ENCODE measurements at places on chromosomes 1 and 21.

- H3K27me3 ChIP-seq: no peaks in the 10 kb centered on the region
- no peaks in the 10 kb centered on the region for H3K36me3 ChIP-seq
- no peak for DNase-seq
Observed at GRCh38 chr1:72942008-72942407, 659.7 kb upstream of the NEGR1 start.

DNA sequence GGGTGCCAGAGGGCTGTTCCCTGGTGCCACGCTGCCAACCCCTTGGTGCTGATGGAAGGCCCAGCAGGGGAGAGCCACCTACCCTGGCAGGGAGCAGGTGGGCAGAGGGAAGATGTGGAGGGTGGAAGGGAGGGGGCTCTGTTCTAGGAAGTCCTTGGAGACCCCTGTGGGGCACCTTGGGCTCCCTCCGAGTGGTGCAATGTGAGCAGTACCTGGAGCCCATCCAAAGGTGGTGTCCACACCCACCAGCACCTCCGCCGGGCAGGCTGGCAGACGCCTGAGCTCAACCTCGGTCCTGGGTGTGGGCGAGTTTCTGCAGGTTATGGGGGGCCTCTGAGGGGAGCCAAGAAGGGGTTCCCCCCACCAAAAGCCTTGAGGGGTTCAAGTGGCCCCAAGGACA is 11.3 kb upstream of the DNMT3L start:
- DNase-seq: no peak
- H3K36me3 ChIP-seq: no peaks in the 10 kb centered on the region
- no peaks in the 10 kb centered on the region for H3K27me3 ChIP-seq
- H3K4me1 ChIP-seq: peaks cover 3% of the 10 kb centered on the region

DNA sequence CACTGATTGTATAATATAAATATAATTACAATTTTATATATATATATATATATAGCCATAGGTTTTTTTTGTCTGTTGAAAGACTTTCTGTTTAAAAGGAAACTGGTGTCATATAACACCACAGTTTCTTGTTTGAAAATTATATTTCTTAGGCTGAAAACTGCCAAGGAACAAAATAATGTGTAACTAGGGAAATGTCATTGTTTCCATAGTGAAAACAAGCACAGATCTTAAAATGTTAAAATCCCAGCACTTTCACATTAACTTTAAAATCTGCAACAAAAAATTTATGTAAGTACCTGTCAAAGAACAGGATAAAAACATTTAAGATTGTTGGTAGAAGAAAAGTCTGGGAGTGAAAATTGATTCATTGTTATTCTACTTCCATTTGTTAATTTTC is 104.2 kb downstream of the ATP6V1G3 start:
- no peak for DNase-seq
- no peak overlapping the region for H3K4me3 ChIP-seq
- peaks cover 11% of the 10 kb centered on the region for H3K27me3 ChIP-seq
- no peak overlapping the region for H3K27ac ChIP-seq
- peaks cover 3% of the 10 kb centered on the region for H3K4me1 ChIP-seq

GRCh38 chr1:162230096-162230495 is 146.6 kb downstream of the SPATA46 start:
- peaks cover 30% of the 10 kb centered on the region for H3K27me3 ChIP-seq
- no peaks in the 10 kb centered on the region for H3K36me3 ChIP-seq
- DNase-seq: no peak
- H3K27ac ChIP-seq: no peak overlapping the region
- H3K4me3 ChIP-seq: no peak overlapping the region
- peaks cover 2% of the 10 kb centered on the region for H3K4me1 ChIP-seq

DNA sequence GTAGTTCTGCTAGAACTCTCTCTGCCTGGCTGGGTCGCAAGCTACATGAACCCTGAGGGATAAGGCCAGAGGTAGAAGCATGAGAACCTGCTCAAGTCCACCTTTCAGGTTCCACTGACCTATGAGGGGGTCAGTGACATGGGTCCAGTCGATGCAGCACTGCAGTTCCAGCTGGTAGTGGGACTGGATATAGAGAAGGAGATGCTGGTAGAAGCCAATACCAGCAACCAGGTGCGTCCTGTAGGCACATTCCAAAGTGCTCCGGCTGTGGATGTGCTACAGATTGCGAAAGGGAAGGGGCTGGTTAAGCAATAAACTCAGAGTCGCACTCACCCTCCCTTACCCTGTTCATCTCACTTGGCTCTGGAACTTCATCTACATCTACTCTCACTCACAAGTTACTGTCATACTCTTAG is 5.7 kb downstream of the SMG5 start:
- H3K27me3 ChIP-seq: no peaks in the 10 kb centered on the region
- H3K4me1 ChIP-seq: peaks cover 28% of the 10 kb centered on the region
- DNase-seq: no peak

GRCh38 chr1:109977225-109977624 is 7.3 kb upstream of the AHCYL1 start:
- no peak overlapping the region for H3K4me3 ChIP-seq
- H3K27ac ChIP-seq: no peak overlapping the region
- H3K27me3 ChIP-seq: peaks cover 38% of the 10 kb centered on the region
- peaks cover 5% of the 10 kb centered on the region for H3K36me3 ChIP-seq
- H3K4me1 ChIP-seq: no peaks in the 10 kb centered on the region

DNA sequence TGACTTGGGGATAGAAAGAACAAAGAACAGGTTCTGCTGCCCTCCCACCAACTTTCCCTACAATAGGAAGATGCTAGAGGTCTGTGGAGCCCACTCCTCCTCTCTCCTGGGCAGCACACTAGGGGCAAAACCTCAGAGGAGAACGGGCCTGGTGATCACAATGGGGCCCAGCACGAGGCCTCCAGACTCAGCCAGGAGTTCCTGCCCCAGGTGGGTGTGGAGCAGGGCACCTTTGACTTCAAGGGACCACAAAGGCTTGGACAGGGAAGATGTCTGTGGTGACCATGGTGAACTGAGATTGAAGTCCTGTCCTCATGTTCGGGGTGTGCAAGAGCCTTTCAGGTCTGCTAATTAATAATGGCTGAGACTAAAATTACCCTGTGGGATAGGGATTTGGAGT is 88.8 kb downstream of the LAMC2 start:
- peaks cover 18% of the 10 kb centered on the region for H3K27me3 ChIP-seq
- no peaks in the 10 kb centered on the region for H3K4me1 ChIP-seq
- no peak for DNase-seq
- H3K4me3 ChIP-seq: no peak overlapping the region

- H3K27ac ChIP-seq: no peak overlapping the region
- DNase-seq: no peak
- peaks cover 15% of the 10 kb centered on the region for H3K27me3 ChIP-seq
Observed at GRCh38 chr1:229699613-229700267, 73.7 kb downstream of the URB2 start.

GRCh38 chr1:219385787-219386427 is 212.2 kb downstream of the LYPLAL1 start:
- no peaks in the 10 kb centered on the region for H3K4me1 ChIP-seq
- H3K36me3 ChIP-seq: no peaks in the 10 kb centered on the region
- H3K27ac ChIP-seq: no peak overlapping the region
- H3K4me3 ChIP-seq: no peak overlapping the region

DNA sequence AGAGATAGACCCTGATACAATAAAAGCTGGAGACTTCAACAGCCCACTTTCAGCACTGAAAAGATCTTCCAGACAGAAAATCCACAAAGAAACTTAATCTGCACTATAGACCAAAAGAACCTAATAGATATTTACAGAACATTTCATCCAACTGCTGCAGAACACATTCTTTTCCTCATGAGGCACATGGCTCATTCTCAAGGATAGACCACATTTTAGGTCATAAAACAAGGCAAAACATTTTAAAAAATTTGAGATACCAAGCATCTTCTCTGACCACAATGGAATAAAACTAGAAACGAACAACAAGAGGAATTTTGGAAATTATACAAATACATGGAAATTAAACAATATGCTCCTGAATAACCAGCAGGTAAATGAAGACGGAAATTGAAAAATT is 15.0 kb upstream of the IL20 start:
- DNase-seq: no peak
- no peaks in the 10 kb centered on the region for H3K4me1 ChIP-seq
- H3K36me3 ChIP-seq: peaks cover 2% of the 10 kb centered on the region
- H3K27ac ChIP-seq: no peak overlapping the region
- no peak overlapping the region for H3K4me3 ChIP-seq

DNA sequence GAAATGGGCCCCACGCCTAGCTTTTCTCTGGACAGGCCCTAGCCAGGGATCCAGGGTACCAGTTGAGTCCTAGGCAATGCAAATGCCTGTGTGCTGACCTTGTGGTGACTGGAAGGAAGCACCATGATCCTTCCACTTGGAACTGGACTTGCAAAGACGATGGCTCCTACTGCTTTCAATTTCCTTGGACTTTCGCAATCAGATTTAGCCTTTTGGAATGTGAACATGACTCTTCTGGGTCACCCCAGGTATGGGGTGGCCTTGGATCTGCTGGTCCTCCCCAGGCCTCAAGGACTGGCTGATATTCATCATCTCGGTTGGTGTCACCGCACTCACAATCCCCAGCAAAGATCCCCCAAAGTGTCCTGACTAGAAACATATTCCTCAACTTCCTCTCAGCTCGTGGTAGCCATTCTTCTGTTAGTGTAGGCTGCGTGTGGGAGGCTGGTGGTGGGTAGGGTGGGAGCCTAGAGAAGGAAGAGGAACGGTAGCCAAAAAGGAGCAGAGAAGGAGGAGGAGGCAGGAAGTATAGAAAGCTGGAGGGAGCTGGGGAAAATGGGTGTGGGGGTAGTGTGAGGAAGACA is 130.5 kb downstream of the PPIAL4G start:
- no peak overlapping the region for H3K27ac ChIP-seq
- peaks cover 4% of the 10 kb centered on the region for H3K4me1 ChIP-seq
- DNase-seq: no peak
- peaks cover 99% of the 10 kb centered on the region for H3K27me3 ChIP-seq
- no peak overlapping the region for H3K4me3 ChIP-seq

DNA sequence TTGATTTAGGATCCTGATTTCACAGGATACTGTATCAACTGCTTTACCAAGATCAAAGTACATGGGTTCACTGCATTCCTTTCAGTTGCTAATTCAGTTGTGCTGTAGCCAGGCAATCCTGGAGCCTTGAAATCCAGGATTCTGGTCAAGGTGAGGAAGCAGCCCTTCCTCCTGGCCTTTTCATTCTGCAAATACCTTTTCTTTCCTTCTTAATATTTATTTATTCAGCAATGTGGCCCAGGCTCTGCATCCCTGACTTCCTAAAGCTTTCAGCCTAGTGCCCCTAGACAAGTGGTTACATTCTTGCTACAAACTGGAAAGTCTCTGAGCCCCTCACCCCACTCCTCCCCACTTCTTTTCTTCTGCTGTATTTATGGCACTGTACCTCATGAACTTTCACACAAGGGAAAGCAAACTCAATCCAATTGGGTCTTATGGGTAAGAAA is 16.2 kb downstream of the LRRC8D start:
- no peak for DNase-seq
- no peak overlapping the region for H3K4me3 ChIP-seq
- H3K4me1 ChIP-seq: peaks cover 6% of the 10 kb centered on the region
- peak overlapping the region; percentile 14 for H3K27ac ChIP-seq

DNA sequence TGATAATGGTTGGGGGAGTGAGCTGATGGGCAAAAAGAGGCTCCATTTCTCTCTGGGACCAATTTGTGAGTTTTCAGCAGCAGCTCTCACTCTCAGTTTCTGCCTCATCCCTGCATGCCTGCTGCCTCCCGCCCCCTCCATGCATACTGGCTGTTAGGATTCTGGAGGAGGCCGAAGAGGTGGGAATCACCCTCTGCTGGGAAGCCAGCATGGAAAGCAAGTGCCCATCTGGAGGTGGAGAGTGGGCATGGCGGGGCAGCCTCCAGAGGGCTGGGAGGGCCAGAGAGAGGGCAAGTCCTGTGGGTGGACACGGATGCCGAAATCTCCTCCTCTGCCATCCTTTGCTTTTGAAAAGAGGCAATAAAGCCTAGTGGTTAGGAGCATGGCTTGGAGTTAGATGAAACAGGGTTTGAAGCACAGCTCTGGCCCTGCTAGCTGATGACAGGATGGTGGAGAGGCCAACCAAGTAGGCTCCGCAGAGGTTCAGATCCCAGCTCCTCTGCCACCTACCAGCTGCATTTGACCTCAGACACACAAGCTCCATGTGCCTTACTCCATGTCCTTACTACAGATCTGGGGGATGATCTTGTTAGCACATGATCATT is 113.4 kb downstream of the GRIK3 start:
- H3K4me1 ChIP-seq: no peaks in the 10 kb centered on the region
- H3K4me3 ChIP-seq: no peak overlapping the region
- H3K27ac ChIP-seq: no peak overlapping the region

- no peak overlapping the region for H3K4me3 ChIP-seq
- DNase-seq: no peak
- peaks cover 2% of the 10 kb centered on the region for H3K4me1 ChIP-seq
- H3K27me3 ChIP-seq: peaks cover 7% of the 10 kb centered on the region
- H3K36me3 ChIP-seq: peaks cover 2% of the 10 kb centered on the region
- no peak overlapping the region for H3K27ac ChIP-seq
Observed at GRCh38 chr1:23431431-23431830, 6.9 kb upstream of the TCEA3 start.

- DNase-seq: no peak
- H3K4me1 ChIP-seq: peaks cover 3% of the 10 kb centered on the region
- H3K36me3 ChIP-seq: no peaks in the 10 kb centered on the region
- no peak overlapping the region for H3K4me3 ChIP-seq
Observed at GRCh38 chr1:85630493-85630892, 49.9 kb downstream of the CCN1 start.

- H3K36me3 ChIP-seq: peaks cover 8% of the 10 kb centered on the region
- peaks cover 59% of the 10 kb centered on the region for H3K4me1 ChIP-seq
- H3K27ac ChIP-seq: peak overlapping the region; percentile 98
- peak overlapping the region; percentile 5 for H3K4me3 ChIP-seq
- H3K27me3 ChIP-seq: no peaks in the 10 kb centered on the region
Observed at GRCh38 chr1:167635156-167635648, 5.2 kb downstream of the RCSD1 start.

GRCh38 chr1:205235951-205236350 is 8.2 kb downstream of the TMCC2 start:
- peaks cover 4% of the 10 kb centered on the region for H3K36me3 ChIP-seq
- H3K4me1 ChIP-seq: peaks cover 5% of the 10 kb centered on the region
- H3K4me3 ChIP-seq: no peak overlapping the region
- H3K27me3 ChIP-seq: peaks cover 41% of the 10 kb centered on the region
- no peak for DNase-seq

DNA sequence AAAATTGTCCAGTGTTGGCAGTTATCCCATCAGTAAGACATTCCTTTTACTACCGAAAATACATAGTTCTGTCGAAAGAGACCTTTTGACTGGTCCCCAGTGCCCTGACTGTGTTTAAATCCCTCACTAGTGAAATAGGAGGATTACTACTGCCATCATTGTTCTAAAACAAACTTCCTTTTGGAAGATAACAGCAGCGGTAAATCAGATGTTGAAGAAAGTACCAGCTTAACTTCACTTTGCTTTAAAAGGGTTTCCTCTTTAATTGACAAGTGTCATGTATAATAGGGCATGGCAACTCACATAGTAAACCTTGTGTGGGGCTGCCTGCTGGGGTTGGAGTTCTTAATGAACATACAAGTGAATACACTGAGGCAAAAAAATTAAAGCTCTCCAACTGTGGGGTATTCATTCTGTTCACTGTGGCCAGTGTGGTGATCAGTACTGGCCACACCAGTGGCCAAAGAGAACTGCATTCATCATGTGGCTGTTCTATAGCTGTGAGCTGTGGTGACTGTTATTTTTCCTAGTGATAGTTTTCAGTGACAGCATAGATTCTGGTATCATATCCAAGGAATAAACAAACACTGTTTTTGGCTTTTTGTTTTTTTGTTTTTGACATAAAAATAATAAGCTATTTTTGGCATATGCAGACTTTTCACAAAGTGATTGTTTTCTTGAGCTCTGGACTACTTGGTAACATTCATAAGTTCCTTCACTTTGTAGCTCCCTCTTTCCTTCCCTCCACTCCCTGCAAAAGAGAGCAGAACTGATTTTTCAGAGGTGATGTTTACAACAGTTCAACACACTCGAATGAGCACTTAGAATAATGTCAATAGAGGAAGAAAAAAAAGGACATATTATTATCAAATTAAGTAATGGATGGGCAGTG is 74.5 kb downstream of the NFIA start:
- peak overlapping the region; percentile 11 for H3K27ac ChIP-seq
- H3K4me3 ChIP-seq: peak overlapping the region; percentile 25
- H3K4me1 ChIP-seq: peaks cover 7% of the 10 kb centered on the region
- no peaks in the 10 kb centered on the region for H3K36me3 ChIP-seq
- H3K27me3 ChIP-seq: no peaks in the 10 kb centered on the region
